Foreskin keratinocyte (primary cell): ENCODE measurements at places on chromosomes 7 and 10. TPM values are rescaled to one million over a fixed set of nuclear protein-coding genes. Genes with fewer than 3 reads are reported as not detected.

DNA sequence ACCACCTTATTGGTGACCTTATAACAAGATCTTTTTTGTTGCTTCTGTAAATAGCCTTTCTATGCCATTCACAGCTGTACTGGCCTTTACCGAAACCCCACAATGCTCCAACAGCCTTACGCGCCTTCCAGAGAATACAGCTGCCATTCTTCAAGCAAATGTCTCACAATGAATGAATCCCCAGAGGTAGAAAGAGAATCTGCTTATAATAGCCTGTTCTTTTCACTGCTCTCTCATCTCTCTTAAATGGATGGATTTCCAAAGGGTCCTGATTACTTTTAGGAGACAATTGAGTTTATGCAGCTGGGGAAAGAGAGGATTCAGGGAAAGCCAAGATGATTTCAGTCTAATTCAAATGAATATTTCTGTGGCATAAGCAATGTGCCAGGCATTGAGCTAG lies 183.1 kb upstream of the PDE1C start:
- no peak for DNase-seq

TM9SF3 gene
- total RNA-seq = 90.0 and 90.9 TPM in 2 replicates

DNA sequence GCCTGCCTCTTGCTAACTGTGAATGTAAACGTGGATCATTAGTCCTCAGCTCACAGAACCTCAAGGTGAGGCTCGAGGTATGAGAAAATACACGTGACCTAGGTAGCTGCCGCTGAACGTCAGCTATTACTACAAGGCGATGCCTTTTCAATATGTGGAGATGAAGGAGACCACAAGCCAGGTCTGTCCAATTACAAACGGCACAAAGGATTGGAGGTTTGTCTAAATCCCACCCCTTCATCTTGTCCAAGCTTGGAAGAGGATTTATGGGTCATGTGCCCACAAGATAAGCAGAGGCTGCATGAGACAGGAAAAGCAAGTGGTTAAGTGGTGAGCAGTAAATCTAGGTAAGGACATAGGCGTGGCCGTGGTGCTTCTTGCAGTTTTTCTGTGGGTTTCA lies 3.4 kb downstream of the H2BK1 start:
- no peak for DNase-seq

GRCh38 chr7:38909870-38910269 lies 879 bp upstream of the VPS41 start:
- no peak for DNase-seq

GRCh38 chr10:130358981-130359650 lies 222.9 kb downstream of the GLRX3 start:
- DNase-seq = no peak

GRCh38 chr10:69643779-69644657 lies 14.0 kb downstream of the FAM241B start:
- DNase-seq = no peak

NOM1 gene
- total RNA-seq = 22.9 and 26.2 TPM in 2 replicates

- no peak for DNase-seq
These were observed 20.3 kb downstream of the SLC29A4 start for GRCh38 chr7:5303061-5303460.

DNA sequence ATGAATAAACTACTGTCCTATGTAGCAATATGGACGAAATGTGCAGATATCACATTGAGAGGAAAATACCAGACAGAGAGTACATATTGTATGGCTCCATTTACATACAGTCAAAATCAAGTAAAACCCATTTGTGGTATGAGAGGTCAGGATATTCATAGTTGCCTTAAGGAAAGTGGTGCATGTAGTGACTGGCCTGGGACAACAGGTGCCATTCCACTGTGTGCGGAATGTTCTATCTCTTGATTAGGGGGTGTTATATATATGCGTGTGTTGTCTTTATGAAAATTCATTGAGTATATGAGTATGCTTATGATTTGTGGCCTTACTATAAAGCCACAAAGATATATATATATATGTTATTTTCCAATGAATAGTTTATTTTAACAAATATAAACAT lies 964.0 kb downstream of the SORCS3 start:
- DNase-seq = no peak

DNA sequence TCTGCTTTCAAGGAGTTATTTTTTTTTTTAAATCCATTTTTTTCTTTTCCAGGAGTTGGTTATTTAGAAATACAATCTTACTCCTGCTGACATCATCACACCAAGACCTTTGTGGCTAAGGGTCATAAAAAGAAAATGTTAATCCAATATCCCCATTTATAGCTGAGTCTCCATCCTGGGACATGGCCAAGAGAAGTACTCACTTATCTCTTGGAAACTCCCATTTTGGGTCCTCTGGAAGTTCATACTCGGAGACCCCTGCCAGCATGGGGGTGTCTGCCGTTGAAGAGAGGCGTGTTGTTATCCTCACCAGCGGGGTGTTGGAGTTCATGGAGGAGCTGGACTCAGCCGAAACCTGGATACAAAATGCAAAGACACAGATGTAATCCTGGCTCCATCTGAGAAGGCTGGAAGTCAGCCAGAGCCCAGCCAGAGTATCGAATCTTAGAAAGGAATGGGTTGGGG lies 94.6 kb downstream of the FGFR2 start:
- DNase-seq = no peak

GRCh38 chr10:10730471-10731043 lies 287.1 kb upstream of the CELF2 start:
- no peak for DNase-seq

DNA sequence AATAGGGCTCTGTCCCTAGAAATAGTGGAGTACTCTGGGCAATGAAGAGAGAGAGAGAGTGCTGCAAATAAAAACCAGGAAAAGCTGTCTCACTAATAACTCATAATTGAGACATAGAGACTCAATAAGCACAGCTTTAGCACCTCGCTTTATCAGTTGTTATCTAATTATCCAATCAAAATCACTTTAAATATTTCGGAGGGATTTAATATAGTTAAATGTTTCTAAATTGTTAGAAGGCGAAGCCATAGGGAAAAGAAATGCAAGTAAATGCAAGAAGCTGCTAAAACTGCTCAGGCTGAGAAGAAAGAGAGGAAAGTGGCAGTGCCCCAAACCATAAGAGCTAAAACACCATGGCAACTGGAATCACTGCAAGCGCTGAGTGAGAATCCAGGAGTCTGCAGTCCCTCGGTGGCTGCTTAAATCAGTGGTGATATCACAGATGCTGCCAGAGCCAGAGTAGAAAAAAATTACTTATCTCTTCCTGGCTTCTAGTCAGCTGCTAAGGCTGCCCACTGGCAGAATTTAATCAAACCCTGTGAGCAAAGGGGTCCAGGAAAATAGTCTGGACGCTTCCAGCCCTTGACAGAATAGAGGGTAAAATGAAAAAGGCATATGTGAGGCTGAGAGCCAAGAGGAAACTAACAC lies 150.4 kb upstream of the CHRM2 start:
- DNase-seq = no peak

DNA sequence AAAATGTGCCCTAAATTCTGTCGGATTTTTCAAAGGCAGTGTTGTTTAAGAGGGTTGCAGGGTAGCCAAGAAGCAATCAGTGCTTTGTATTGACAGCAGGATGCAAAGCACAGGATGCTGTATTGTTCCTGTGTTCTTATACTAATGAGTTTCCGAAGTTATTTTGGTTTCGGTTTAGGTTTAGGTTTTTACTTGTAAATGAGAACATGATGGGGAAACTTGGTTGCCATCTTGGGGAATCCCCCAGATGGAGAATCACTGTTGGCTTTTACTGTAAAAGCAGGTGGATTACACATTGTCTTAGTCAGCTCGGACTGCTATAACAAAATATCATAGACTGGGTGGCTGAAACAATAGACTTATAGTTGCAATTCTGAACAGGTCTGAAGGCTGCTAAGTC lies 72.1 kb downstream of the INHBA start:
- no peak for DNase-seq

ICA1 gene
- total RNA-seq = 1.5 and 4.2 TPM in 2 replicates

DNA sequence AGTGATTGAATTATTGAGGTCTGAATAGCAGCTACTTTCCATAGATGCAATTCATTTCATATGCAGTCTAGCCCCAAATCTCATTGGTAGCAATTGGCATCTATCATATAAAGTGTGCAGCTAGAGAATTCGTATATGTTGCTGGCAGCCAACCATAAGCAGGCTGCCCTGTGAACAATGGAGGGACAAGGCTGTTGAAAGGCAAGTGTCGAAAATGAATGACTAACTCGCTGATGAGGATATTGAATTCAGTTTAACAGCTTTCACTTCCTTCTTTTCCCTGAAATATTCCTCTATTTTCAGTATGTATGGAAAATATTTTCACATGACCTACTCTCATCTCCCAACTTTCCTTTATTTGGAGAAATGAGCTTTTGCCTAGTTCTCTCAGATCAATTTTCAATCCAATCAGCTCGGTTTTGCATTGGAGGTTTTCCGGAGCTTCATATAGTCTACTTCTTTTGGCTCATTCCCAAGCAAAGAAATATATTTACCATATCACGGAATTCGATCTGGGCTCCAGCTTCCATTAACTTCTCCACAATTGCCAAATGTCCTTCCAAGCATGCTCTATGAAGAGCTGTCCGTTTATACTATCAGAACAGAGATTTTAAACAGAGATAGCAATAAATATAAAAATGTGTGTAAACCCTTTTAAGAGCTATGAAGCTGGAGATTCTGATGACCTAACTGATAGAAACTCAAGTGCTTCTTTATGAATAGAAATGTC lies 3.5 kb downstream of the ANKRD1 start:
- no peak for DNase-seq

HMX3 gene
- total RNA-seq = not detected in 2 replicates

DNA sequence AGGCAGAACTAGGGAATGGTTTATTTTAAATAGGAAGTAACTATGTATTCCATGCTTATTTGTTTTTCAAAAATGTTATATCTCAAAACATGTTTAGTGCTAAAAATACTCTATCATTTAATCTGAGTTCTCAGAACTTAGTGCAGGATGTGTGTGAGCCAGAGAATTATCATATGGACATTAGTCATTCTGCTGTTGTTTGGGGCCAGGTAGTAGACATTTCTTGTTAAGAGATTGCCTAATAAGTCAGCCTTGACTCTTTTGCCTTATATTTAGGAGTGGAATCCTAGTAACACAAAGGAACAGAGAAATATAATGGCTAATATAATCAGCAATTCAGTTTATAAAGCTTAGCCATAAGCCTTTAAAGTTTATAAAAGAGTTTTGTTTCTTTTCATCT lies 149.8 kb downstream of the CCSER2 start:
- no peak for DNase-seq

MSMB gene
- not detected in 2 replicates for total RNA-seq

DNA sequence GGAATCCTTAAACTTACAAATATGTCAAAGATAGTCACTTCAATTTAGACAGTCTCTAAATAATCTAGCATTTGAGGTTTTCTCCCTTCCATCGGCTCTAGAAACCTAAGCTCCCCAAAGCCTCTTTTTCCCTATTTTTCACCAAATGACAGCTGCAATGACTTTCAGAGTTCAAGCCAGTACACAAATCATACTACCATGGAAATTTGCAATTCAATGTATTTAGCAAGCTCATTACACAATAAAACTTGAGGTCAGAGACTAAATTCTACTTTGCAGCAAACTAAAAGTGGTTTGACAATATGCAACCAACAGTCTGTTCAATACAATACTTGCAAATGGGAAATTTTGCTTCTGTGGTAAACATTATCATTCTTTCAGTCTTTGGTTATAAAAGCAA lies 80.3 kb downstream of the SKIDA1 start:
- DNase-seq = no peak

CFAP69 gene
- total RNA-seq = 0.28 and 0.95 TPM in 2 replicates

DNA sequence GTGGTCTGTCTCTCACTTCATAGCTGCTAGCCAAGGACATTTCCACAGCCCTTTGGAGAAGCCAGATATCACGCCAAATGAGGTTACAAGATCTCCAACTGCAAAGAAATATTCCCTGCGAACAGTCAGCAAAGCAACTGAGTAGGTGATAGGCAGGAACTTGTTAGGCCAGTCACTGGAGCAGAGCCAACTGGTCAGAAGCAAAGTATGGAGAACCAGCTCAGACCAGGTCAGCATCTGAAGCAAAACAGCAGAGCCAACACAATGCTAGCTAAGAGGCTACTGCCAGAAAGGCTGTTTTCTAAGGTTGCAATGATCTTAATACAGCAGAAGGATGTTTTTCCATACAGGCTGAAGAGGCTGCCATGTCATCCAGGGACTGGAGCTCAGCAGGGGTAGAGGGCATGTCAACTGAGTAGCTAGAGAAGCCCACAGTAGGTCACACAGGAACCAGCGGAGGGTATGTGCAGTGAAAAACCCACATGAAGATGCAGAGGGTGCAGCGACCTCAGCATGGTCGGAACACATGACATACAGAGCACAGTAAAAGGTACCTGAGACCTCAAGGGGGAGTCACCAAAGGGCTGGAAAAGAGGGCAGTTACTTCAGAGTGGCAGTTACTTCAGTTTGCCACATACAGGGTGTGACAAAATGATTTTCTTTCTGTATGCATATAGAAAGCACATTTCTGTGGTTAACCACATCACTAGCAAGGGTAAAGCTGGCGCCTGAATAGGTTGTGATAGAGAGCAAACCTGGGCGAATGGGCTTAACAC lies 8.9 kb downstream of the SEC31B start:
- no peak for DNase-seq

XRCC2 gene
- 7.0 and 9.3 TPM in 2 replicates for total RNA-seq

FXYD4 gene
- not detected in 2 replicates for total RNA-seq

DNA sequence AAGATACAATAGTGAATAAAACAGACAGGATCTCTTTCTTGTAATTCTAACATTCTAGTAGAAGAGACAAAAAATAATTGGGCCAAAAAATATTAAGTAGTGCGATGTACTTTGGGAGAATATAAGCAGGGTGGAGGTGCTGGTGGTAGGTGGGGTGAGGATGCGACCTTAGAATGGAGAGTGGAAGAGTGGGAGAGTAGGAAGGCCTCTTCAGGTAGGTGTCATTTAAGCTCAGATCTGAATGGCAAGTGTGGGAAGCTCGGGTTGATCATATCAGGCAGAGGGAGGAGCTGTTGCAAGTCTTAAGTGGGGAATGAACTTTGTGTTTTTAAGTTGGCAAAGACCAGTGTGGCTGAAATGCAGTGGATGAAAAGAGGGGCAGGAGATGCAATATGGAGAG lies 3.8 kb upstream of the IFRD1 start:
- no peak for DNase-seq

GRCh38 chr7:25303281-25304181 lies 75.2 kb upstream of the NPVF start:
- DNase-seq = no peak

DNA sequence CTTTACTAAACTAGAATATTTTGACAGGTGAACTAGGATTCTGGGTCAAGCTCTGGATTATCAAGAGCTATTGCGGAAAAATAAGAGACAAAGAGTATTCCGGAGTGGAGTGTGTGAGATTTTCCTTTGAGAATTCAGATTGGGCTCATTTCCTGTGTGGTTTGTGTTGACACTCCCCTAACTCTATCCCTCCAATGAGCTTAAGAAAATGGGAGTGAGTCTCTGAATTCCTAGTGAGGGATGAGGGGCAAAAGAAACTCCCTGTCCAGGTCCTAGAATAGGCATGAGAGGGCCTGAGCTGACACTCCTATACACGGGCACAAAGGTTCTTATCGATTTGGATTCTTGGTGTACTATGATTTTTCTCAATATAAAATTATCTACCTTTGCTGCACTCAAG lies 10.2 kb downstream of the KLF14 start:
- no peak for DNase-seq

GRCh38 chr7:132655131-132655727 lies 79.0 kb upstream of the PLXNA4 start:
- DNase-seq = no peak

CCL24 gene
- not detected in 2 replicates for total RNA-seq

- DNase-seq = no peak
These were observed 31.0 kb upstream of the STARD3NL start for GRCh38 chr7:38147005-38147404.
